CD4-positive, alpha-beta T cell (primary cell): ENCODE measurements at places on chromosomes 1 and 21. TPM values are rescaled to one million over a fixed set of nuclear protein-coding genes. Genes with fewer than 3 reads are reported as not detected.

- H3K27me3 ChIP-seq: no peaks in the 10 kb centered on the region
- H3K27ac ChIP-seq: no peak overlapping the region
- DNase-seq: no peak
- H3K36me3 ChIP-seq: no peaks in the 10 kb centered on the region
- H3K4me1 ChIP-seq: peaks cover 31% of the 10 kb centered on the region
Measured at GRCh38 chr1:44676484-44677200, 2.1 kb downstream of the ARMH1 start.

GRCh38 chr1:116671912-116672311 lies 4.4 kb upstream of the IGSF3 start:
- H3K4me1 ChIP-seq: peaks cover 6% of the 10 kb centered on the region
- no peaks in the 10 kb centered on the region for H3K36me3 ChIP-seq
- no peak overlapping the region for H3K27ac ChIP-seq
- peaks cover 4% of the 10 kb centered on the region for H3K27me3 ChIP-seq

STX12 gene
- total RNA-seq: 22.7 TPM

DNA sequence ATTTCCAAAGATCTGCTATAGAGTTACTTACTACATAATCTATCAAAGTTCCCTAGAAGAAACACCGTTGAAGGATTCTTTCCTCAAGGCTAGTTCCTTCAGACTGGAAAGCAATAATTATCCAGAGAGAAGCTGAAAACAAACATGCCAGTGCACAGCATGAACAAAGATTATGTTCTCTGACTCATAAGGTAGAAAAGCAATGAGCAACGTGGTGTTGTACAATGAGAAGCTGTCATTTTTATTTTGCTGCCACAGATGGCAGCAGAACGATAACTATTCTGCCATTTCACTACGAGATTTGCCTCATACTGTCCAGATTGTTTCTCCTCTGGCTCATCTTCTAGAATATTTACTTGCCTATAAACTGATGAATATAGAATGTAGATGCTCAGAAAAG lies 10.7 kb downstream of the EXTL2 start:
- H3K27ac ChIP-seq: no peak overlapping the region
- no peak for DNase-seq
- H3K4me1 ChIP-seq: no peaks in the 10 kb centered on the region
- H3K4me3 ChIP-seq: no peak overlapping the region
- H3K36me3 ChIP-seq: no peaks in the 10 kb centered on the region

NOS1AP gene
- not detected for total RNA-seq

DNA sequence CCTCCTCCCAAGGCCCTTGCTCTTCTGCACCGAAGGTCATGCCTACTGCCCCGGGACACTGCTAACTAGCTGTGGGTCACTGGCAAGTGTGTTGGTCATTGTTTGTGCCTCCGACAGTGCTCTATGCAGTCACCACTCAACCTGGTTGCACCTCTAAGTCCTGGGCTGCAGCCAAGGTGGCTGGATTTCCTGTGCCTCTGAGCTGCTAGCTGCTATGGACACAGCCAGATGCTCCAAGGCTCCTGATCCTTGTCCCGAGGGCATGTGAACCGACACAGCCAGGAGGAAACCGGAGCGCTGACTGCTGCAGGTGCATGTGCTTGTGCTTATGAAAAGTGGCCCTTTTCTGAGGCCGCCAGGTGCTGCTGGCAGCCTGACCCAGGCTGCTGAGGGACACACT lies 14.7 kb upstream of the SPOCD1 start:
- no peaks in the 10 kb centered on the region for H3K36me3 ChIP-seq
- H3K27ac ChIP-seq: no peak overlapping the region
- no peak for DNase-seq
- no peaks in the 10 kb centered on the region for H3K27me3 ChIP-seq
- peaks cover 38% of the 10 kb centered on the region for H3K4me1 ChIP-seq

DNA sequence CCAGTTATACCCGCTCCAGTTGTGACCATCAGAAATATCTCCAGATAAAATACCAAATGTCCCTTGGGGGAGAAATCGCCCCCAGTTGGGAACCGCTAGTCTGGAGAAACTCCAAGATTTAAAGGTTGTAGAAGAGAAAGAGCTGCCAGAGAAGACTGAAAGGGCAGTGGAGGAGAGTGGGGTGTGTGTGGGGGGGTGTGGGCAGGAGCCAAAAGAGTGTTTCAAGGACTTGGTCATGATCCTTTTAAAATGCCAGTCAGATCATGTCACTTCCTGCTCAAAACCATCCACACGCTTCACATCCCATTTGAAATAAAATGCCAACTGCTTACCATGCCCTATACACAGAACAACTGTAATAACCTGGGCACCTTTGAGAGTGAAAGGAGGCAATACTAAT lies 3.4 kb upstream of the HEYL start:
- H3K36me3 ChIP-seq: no peaks in the 10 kb centered on the region
- no peak for DNase-seq
- H3K4me1 ChIP-seq: peaks cover 6% of the 10 kb centered on the region
- peaks cover 5% of the 10 kb centered on the region for H3K27me3 ChIP-seq

GRCh38 chr1:41766546-41766945 lies 152.2 kb downstream of the HIVEP3 start:
- no peak for DNase-seq
- peaks cover 3% of the 10 kb centered on the region for H3K4me1 ChIP-seq
- no peak overlapping the region for H3K27ac ChIP-seq
- H3K36me3 ChIP-seq: no peaks in the 10 kb centered on the region

CCDC17 gene
- 2.1 TPM for total RNA-seq

VCAM1 gene
- total RNA-seq: not detected

FAM72C gene
- total RNA-seq: not detected

FAM72A gene
- total RNA-seq: 1.2 TPM

DNA sequence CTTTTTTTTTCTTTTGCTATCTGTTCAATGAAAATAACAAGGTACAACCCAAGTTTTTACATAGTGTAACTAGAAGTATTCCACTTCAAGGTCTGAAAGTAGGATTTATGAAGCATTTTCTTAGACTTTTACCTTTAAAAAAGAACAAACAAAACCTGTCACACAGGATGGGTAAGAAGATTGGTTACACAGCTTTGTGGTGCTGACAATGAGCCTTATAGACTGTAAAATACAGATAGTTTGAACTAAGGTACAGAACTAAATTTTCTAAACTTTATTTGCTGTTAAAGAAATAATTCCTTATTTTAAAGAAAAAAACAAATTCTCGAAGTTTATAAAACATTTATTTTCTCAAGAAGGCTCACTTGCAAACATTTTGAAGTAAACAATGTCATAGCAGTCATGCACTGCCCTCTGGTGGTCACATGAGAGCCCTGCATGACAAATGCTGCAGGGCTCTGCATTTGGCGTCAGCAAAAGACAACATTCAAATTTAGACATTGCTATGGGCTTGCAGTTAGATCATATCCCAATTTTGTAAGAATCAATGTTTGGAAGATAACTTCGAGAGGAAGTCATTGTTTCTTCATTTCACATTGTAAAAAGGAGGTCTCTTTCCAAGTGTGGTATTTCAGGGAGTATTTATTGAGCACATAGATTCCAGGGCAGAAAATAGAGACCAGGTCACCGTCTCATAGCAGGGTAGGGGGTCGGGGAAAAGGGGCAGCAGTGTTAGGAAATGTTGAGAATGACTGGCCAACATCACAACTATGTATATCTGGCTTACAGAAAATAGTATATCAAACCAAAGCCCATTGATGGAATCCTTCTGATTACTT lies 115.3 kb upstream of the FMN2 start:
- no peaks in the 10 kb centered on the region for H3K36me3 ChIP-seq
- DNase-seq: no peak
- no peak overlapping the region for H3K27ac ChIP-seq
- H3K4me3 ChIP-seq: no peak overlapping the region

SLC25A34 gene
- total RNA-seq: 2.8 TPM

GRCh38 chr1:164914208-164914607 lies 355.2 kb downstream of the PBX1 start:
- DNase-seq: no peak
- no peaks in the 10 kb centered on the region for H3K27me3 ChIP-seq
- H3K27ac ChIP-seq: no peak overlapping the region
- no peaks in the 10 kb centered on the region for H3K36me3 ChIP-seq

GRCh38 chr1:236868625-236869467 lies 73.8 kb downstream of the MTR start:
- no peak overlapping the region for H3K27ac ChIP-seq
- peaks cover 56% of the 10 kb centered on the region for H3K36me3 ChIP-seq
- no peak overlapping the region for H3K4me3 ChIP-seq
- no peak for DNase-seq
- no peaks in the 10 kb centered on the region for H3K4me1 ChIP-seq

AGMAT gene
- 4.6 TPM for total RNA-seq

ADAMTSL4 gene
- 0.22 TPM for total RNA-seq

DNA sequence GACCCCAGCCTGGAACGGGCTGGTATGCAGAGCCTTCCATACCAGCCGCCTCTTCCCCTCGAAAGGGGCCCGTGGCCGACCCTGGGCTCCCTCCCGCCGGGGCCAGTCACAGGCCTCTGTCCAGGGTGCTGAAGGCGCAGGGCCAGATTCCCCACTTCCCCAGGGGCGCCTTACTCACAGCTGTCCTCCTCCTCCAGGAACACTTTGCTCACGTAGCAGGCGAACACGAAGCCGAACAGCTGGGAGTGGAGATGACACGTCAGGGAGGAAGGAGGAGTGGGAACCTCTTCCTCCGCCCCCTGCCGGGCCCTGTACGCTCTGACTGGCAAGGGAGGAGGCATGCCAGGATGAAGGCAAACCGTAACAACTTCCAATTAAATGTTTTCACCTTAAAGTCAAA lies 57.3 kb downstream of the NKAIN1 start:
- H3K4me3 ChIP-seq: no peak overlapping the region
- peak; percentile 69 for DNase-seq
- peaks cover 12% of the 10 kb centered on the region for H3K4me1 ChIP-seq
- H3K36me3 ChIP-seq: no peaks in the 10 kb centered on the region

GRCh38 chr1:151998611-151999362 lies 5.1 kb upstream of the S100A10 start:
- no peak for DNase-seq
- no peak overlapping the region for H3K4me3 ChIP-seq
- peaks cover 21% of the 10 kb centered on the region for H3K4me1 ChIP-seq
- no peak overlapping the region for H3K27ac ChIP-seq
- no peaks in the 10 kb centered on the region for H3K36me3 ChIP-seq

DNA sequence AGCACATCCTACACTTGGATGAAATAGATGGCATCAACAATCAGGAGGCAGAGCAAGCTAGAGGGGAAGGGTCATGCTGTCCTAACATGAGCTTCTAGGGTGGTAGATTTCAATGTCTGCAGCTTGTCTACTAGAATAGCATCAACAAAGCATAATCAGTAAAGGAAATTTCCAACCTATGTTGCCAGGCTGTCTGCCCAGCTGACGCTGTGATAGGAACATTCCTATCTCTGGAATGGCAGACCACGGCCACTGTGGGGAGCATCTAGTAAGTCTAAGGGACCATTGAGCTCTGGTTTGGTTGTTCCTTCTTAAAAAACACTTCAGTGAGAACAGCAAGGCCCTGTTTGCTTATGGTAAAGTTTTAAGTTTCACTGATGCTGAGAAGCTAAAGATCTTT lies 206.8 kb downstream of the PAPPA2 start:
- H3K36me3 ChIP-seq: no peaks in the 10 kb centered on the region
- H3K4me1 ChIP-seq: no peaks in the 10 kb centered on the region
- DNase-seq: no peak

GRCh38 chr1:244303610-244303969 lies 148.1 kb downstream of the ADSS2 start:
- no peak overlapping the region for H3K4me3 ChIP-seq
- no peaks in the 10 kb centered on the region for H3K36me3 ChIP-seq
- H3K27me3 ChIP-seq: no peaks in the 10 kb centered on the region
- peaks cover 14% of the 10 kb centered on the region for H3K4me1 ChIP-seq
- H3K27ac ChIP-seq: no peak overlapping the region
- DNase-seq: no peak

DNA sequence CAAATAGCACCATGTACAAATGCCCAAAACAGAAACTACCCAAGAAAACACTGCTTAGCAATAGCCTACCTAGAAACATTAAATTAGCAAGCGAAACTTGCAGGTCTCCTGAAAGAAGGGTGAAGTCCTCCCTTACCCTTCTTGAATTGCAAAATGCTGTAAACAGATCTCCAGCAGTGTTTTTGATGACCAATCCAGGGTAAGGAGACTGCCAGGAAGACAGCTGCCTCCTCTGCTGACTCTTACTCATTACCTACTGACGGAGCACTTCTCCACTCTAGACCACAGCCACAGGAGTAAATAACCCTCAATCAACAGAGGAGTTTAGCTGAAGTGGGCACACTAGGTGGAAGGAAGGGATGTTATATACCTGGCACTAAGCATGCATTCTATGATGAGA lies 32.2 kb upstream of the GADD45A start:
- H3K4me3 ChIP-seq: no peak overlapping the region
- H3K36me3 ChIP-seq: no peaks in the 10 kb centered on the region
- H3K4me1 ChIP-seq: no peaks in the 10 kb centered on the region
- no peak for DNase-seq

DNA sequence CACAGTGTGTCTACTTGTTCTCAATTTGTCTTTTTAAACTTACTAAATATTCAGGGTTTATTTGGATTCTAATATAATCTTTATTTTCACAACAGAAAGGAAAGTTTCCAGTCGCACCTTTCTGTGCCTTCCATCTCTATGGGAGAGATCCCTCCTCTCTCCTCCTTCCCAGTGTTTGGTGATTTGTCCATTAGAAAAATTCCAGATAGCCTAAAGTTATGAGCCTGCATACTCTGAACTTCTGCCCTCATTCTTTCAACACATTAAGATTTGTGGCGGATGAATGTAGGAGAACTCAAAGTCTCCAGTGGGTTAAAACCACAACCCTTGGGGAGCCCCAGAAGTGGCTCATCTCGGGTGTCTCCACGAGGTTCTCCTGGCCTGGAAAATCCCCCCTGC lies 3.6 kb downstream of the NHLH2 start:
- no peak overlapping the region for H3K4me3 ChIP-seq
- H3K27ac ChIP-seq: no peak overlapping the region
- no peaks in the 10 kb centered on the region for H3K36me3 ChIP-seq
- no peak for DNase-seq

DNA sequence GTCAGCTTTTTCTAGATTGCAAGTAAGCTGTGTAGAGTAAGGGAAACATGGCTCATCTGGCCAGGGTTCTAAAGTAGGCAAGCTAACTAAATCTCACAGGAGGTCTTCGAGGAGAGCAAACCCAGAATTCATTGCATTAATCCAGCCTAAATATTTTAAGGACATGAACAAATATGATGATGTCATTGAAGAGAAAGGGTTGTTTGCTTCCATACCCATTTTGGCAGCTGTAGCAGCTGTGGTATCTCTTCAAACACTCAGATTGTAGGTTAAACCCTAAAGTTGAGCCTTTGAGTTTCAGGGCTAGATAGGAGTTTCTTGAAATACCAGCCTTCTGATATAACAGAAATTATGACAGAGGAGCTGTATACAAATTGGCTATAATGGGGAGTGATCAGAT lies 200.5 kb upstream of the C1orf105 start:
- H3K27me3 ChIP-seq: no peaks in the 10 kb centered on the region
- DNase-seq: no peak
- no peak overlapping the region for H3K4me3 ChIP-seq

- H3K4me1 ChIP-seq: no peaks in the 10 kb centered on the region
- H3K4me3 ChIP-seq: no peak overlapping the region
- no peaks in the 10 kb centered on the region for H3K36me3 ChIP-seq
- no peak for DNase-seq
- no peak overlapping the region for H3K27ac ChIP-seq
Measured at GRCh38 chr1:210262897-210263272, 30.3 kb downstream of the SERTAD4 start.
